ENCODE measurements at places on chromosomes 6 and 20.
A peak's percentile ranks its signal among the peaks of the same experiment; 100 is the strongest.

DNA sequence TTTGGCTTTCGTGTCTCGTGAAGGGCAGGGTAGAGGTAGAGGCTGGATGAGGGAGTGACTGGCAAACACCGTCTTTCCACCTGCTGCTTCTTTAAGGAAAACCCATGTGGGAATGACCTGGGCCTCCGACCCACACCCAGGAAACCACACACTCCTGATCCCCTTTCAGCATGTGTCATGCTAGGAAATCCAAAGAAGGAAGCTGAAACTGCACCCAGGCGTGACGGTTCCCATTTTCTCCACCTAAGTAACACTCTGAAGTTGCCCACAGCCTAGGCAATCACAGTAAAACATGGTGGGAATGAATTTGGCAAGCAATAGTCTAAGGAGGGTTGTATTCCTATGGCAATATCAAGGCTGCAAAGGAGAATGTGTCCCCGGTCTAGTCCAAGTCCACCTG, 538.4 kb upstream of the NOX3 start:
- no peak for DNase-seq

DNA sequence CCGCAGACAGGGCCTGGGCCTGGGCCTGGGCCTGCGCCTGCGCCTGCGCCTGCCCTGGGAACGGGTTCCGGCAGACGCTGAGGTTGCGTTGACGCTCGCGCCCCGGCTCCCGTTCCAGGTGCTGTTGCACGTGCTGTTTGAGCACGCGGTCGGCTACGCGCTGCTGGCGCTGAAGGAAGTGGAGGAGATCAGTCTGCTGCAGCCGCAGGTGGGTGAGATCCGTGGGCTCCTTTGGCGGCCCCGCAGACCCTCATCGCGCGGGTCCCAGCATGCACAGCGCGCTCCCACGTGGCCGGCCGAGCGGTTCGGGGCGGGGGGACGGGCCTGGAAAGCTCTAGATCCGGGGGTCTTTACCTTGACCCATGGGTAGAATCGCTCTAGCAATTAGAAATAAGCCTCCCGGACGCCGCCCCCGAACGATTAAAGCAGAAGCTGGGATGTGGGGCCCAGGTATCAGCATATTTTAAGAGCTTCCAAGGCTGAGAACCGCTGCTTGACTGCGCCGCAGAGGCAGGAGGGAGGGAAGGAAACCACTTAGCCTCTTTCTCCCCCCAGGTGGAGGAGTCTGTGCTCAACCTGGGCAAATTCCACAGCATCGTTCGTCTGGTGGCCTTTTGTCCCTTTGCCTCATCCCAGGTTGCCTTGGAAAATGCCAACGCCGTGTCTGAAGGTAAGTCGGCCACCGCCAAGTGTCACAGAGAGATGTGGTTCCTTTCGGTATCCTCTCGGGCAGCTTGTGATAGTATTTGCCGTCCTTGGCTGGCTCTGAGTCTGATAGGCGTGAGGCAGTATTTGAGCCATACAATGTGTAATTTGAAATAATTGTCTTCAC, 508 bp downstream of the NOP56 start:
- peak; percentile 53 for DNase-seq

DNA sequence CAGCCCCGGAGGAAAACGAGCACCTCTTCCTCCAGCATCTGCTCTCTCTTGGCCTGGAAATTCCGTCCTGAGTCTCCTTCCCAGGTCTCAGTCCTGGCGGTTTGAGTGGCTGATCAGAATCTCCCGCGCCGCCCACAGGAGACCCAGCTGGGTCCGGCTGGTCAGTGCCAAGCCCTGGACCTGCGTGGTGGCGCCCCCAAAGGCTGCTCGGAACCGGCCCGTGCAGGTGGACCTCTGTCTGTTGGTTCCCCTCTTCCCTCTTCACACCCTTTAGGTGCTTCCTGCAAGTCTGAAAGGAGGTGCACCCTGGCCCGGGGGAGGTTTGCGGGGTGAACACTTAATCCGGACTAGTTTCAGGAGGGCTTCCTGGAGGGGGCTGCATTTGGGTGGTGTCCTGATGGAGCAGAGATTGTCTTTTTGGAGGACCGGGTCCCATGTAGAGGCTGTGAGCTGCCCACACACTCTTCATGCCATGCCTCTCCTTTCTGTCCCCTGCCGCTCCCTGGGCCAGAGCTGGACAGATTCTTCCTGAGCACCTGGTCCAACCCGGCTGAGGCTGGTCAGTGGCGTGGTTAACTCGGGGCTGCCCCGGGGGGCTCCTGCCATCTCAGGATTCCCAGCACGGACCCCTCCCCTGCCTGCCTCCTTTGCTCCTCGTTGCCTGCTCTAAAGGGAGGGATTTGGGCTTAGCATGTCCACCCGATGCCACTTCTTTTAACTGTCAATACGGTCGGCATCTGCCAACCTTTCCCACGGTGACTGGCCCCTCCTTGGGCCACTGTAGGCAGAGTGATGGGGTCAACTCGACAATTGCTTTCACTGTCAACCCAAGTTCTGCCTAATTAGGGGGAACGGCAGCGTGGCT, 16.5 kb upstream of the BHLHE23 start:
- DNase-seq = no peak

DNA sequence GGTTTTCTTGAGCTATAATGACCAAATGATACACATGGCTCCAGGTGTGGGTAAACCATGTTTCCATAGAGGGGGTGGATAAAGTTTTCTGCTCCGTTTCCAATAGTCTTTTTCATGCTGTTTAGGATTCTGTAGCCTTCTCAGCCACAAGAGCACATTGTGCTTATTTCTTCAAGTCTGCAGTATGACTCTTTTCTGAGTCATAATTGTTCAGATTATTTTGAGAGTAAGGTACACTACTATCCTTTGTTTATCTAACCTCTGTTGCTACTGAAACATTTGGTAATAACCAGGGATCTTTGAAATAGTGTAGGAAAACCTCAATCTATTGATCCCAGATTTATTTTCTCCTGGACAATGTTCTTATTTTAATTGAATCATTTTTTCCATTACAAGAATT, 247.9 kb upstream of the BMP2 start:
- DNase-seq = no peak

Data from stimulated activated CD4-positive, alpha-beta T cell treated with anti-CD3 and anti-CD28 coated beads, Interleukin-12 subunit alpha, Interleukin-12 subunit beta, amount 100 ng/mL, for 4 hours (primary cell).